ENCODE measurements at places on chromosomes 7 and 10.
A peak's percentile ranks its signal among the peaks of the same experiment; 100 is the strongest.

GRCh38 chr10:131206111-131206995, 105.2 kb downstream of the TCERG1L start:
- no peak for DNase-seq

GRCh38 chr7:155448632-155449007, 9.3 kb upstream of the EN2 start:
- no peak for DNase-seq

DNA sequence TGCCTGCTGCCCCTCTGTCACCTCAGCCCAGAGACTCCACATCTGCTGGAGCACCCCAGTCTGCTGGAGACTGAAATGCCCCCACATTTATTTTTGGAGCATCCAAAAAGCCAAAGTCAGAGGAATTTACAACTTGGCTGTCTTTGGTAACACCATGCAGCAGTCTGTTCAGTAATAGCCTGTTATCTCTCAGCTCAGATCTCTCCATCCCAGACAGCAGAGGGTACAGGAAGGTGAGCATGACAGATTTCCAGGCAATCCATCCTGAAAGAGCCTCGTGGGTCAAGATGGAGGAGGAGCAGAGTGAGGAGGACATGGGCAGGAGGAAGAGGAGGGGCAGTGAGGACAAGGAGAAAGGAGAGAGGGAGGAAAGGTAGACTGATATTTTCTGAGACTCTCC, 55.9 kb downstream of the GRID1 start:
- no peak for DNase-seq

- no peak for DNase-seq
These were observed 43.3 kb downstream of the SGCE start for GRCh38 chr7:94612661-94613060.

DNA sequence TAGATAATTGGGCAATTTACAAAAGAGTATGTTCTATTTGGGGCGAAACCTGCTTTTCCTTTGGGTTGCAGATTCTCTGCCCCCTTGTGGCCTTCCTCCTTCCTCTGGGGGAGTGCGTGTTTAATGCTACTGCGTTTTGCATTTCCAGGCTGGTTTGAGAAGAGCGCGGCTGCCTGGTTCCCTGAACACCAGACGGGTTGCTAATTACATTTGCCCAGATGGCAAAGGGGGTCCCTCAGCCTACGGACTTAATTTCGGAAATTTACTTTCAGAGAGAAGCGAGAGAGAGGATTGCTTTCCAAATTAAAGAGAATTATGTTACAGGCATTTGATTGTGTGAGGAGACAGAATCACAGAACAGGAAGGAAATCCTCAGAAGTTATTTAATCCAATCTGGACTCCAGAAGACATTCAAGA, 91.9 kb upstream of the JAZF1 start:
- DNase-seq, result no peak

GRCh38 chr10:12782537-12782936, 219.0 kb downstream of the CCDC3 start:
- DNase-seq, result no peak

GRCh38 chr7:16563281-16564022, 36.8 kb downstream of the LRRC72 start:
- no peak for DNase-seq

DNA sequence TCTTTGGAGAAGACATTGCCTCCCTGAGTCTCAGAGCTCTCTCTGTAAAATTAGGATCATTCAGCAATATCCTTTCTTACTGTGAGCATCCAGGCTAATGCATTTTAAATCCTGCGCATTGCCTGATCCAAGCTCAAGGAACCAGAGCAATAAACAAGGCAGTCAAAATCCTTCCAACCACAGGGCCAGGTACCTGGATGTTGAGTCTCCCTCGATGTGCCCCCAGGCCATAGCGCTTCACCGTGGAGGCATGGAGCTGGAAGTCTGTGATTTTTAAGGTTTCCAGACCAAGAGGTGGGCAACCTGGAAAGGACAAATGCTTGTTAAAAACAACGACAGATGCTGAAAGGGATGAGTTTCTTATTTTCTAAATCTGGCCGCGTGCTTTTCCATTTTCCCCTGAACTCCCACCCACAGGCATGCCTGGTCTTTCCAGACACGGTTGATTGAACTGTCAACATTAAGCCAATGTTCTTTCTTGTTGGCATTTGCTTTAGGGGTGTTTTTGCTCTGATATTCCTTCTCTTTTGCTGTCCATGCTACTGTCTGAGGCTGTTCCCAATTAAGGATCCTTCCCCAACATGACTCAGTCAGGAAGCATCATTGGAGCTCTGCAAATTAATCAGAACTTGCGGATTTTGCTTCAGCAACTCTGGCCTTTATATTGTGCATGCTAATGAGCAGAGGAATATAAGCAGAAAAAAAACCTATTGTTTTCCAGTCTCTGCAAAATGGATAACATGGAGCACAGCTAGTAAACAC, 29.0 kb downstream of the CPXM2 start:
- no peak for DNase-seq

DNA sequence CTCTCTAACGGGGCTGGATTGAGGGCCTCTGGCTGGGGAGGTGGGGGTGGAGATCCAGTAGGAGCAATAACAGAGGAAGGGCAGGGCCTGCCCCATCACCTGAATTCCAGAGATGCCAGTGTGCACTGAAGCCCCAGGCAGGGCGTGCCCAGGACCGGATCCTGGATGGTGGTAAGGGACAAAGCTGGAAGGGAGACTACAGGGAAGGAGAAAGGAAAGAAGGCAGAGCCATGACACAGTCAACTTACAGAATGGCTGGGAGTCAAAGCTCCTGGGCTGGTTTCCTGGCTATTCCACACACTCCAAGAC, 666 bp downstream of the TMEM139 start:
- no peak for DNase-seq

DNA sequence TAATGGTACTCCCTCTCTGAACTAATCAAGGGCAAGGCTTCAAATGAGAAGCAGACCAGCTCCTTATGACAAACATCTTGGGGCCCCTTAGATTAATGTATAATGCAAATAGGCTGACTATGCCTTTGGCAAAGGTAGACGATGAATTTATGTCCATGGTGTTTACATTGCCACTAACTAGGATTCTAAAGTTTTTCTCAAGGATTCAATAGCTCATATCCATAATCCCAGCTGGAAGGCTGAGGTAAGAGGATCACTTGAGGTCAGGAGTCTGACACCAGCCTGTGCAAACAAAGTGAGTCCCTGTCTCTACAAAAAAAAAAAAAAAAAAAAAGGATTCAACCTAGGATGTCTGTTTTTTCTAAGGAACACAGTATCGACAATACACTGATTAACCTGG, 96.5 kb downstream of the ORC5 start:
- DNase-seq, result no peak

- DNase-seq, result no peak
These were observed 268.3 kb upstream of the SHH start for GRCh38 chr7:156080596-156080995.

GRCh38 chr7:81473236-81473635, 296.6 kb downstream of the HGF start:
- DNase-seq, result no peak

DNA sequence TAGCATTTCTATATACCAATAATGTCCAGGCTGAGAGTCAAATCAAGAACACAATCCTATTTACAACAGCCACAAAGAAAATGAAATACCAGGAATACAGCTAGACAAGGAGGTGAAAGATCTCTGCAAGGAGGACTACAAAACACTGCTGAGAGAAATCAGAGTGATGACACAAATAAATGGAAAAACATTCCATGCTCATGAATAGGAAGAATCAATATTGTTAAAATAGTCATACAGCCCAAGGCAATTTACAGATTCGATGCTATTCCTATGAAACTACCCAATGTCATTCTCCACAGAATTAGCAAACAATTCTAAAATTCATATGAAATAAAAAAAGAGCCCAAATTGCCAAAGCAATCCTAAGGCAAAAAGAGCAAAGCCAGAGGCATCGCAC, 116.8 kb upstream of the ZNF32 start:
- no peak for DNase-seq

GRCh38 chr10:8978100-8978499, 923.6 kb downstream of the GATA3 start:
- no peak for DNase-seq

DNA sequence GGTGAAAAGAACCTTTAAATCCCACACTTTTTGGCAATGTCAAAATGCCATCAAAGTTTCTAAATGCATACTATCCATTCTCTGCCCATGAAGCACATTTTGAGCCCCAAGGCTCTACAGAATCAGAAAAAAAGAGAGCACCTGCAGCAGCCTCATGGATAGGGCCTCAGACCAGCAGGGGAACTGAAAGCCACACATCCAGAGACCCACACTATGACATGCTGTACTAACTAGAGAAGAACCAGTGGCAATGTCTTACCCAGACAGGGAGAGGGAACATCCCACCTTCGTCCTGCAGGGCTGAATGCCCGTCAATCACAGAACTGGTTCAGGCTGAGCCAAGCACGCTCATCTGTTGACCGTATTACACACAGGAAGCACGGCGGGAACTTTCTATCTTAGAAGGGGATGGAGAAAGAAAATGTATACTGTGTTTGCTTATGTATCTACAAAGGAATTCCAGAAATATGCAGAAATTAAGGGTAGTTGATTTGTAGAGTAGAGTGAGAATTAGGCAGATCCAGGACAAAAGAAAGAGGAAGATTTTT, 237.2 kb downstream of the GLI3 start:
- no peak for DNase-seq

GRCh38 chr10:101467286-101467770, 113.4 kb downstream of the BTRC start:
- no peak for DNase-seq

- DNase-seq, result no peak
These were observed 1.7 kb downstream of the NKX6-2 start for GRCh38 chr10:132783940-132784865.

DNA sequence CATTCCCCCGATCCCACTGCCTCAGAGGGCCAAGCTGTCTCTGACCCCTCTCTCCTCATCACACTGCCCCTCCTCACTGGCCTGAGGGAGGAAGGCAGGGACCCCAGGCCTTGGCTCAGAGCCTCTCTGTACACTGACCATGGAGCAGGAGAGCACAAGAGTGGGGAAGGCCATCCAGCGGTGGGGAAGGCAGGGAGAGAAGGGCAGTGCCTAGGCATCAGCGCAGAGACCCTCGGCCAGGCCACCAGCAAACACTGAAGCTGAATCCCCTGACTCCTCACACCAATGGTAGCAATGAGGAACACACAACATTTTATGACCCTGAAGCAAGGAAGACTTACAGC, 14.8 kb downstream of the OGDHL start:
- no peak for DNase-seq

GRCh38 chr10:57593983-57594573, 673.6 kb downstream of the IPMK start:
- DNase-seq, result no peak

DNA sequence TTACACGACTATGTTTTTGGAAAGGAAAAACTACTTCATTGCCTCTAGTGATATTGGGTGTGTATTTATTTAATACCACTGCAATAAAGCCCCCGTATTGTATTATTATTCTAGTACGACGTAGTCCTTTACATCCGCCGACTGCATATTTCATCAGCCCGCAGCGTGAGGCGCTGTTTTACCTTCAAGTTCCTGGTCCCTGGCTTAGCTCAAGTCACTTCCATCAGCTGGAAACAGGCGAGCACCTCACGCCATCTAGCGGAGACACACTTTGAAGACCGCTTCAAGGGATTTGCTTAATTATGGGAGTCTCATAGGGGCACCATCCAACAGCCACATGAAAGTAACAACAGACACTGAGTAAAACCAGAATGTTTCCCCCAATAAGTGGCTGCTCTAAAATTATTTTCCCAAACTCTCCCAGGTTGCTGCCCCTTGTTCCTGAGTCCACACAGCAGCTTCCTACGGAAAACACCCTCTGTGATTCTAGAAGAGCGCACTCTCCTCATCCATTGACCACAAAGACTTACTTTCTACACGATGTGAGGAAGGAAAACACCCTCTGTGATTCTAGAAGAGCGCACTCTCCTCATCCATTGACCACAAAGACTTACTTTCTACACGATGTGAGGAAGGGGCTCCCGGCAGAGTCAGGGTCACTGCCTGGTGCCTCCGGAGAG, 15.7 kb upstream of the ITIH2 start:
- peak; percentile 67 for DNase-seq

DNA sequence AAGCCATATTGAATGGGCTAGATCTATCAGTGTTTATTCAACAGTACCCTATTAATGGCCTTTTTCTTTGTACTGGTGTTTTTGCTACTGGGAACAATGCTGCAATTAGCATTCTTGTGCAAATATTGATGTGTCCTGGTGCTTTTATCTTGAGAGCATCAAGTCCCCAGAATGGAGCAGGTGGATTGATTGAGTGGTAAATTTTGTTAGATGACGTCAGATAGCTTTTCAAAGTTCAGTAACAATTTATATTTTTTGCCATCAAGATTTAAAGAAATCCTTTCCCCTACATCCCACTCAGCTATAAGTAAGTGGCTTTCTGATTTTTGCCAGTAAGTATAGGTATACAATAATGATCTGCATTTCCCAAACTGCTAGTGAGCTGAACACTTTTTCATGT, 63.4 kb upstream of the SYPL1 start:
- no peak for DNase-seq

GRCh38 chr10:129601737-129602136, 134.7 kb downstream of the MGMT start:
- no peak for DNase-seq

DNA sequence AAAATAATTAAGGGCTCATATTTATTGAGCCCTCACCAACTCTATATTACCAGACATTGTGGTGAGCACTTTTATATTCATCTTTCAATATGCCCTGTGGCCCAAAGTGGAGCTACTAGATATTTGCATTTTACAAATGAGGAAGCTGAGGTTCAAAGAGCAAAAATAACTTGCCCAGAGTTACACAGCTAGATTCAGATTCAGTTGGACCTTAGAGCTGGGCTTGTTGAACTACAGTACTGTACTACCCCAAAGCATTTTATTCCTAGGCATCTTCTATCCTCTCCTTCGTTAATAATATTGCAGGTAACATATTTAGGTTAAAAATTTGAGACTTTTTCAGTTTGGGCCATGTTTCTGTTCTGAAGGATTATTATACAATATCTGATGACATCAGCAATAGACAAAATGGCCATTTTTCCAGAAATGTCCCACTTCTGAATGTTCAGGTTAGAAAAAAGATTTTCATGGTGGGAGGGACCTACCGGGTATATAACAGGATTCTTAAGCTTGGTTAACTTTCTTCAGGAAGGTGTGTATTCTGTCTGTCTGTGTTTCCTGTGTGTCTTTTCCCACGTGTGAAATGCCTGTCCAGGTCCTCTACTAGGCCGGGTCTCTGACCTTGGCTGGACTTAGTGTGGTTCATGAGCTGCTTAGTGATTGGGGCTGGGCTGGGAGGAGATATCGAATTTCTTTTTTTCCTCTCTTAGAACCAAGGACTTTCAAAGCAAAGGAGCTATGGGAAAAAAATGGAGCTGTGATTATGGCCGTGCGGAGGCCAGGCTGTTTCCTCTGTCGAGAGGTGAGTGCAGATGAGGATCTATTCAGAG, 13.6 kb downstream of the PRXL2A start:
- no peak for DNase-seq

- DNase-seq, result no peak
These were observed 838 bp upstream of the DLX6 start for GRCh38 chr7:97004247-97005182.

GRCh38 chr7:5679048-5679812, 102.2 kb downstream of the RNF216 start:
- no peak for DNase-seq

GRCh38 chr7:129295015-129295423, 70.2 kb downstream of the AHCYL2 start:
- DNase-seq, result no peak
